Activated CD4-positive, alpha-beta T cell treated with anti-CD3 and anti-CD28 coated beads for 36 hours (primary cell): ENCODE measurements at places on chromosomes 13 and 19. TPM values are rescaled to one million over a fixed set of nuclear protein-coding genes. Genes with fewer than 3 reads are reported as not detected.

DNA sequence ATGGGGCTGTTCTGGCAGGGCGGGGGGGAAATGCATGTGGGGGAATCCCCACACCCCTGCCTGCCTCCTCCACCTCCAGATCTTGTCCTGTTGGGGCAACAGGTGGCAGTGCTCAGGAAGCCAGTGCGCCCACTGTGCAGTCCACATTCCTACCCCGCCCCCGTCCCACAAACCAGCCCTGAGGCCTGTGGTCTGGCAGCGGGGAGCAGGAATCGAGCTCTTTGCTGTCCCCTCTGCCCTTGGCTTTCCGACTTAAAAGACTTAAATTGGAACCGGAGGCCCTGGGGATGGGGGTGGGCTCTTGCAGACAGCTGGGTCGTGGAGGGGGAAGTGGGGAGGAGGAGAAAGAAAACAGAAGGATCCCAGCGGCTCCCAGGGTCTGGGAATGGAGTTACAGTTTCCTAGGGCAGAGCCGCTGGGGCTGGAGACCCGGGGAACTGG lies 4.3 kb downstream of the NANOS3 start:
- DNase-seq, result peak; percentile 53

DNA sequence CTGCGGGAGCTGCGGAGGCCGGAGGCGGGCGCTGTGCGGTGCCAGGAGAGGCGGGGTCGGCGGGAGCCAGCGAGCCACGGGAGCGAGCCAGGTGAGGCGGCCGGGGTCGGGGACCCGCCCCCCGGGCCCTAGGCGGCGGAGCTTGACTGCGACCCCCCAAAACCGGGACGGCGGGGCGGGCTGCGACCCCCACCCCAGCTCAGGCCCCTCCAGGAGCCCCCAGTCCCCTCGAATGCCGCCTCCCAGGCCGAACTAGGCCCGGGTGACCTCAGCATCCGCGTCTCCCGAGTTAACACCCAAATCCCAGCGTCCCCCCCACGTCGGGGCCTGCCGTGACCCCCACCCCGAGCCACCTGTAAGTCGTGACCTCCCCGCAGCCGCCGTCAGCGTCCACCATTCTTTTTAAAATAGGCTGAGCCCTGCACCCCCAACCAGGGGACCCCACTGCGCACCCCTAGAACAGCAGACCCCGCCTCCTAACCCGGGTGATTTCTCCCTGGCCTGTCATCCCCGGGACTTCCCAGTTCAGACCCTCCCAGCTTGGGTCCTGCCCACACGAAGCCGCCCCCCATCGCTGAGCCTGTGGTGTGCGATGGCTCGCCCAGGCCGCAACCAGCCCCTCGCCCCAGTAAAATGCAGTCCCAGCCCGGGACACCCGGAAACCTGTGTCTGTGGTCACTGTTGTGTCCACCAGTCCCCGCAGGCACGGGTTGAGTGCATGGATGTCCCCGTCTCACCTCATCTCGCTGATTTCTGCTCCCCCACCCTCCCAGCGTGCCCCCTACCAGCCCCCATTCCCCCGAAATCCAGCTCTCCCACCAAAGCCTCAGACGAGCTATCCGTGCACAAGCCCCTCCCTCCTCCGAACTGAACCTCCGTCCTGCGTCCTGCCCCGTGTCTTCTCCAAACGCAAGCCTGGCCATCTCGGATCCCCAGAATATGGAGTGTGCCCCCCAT lies 551 bp downstream of the FZR1 start:
- DNase-seq, result peak; percentile 43

Gene SELENOV
- not detected for total RNA-seq

Gene LPAR6
- 7.9 TPM for total RNA-seq

- DNase-seq, result no peak
Measured at GRCh38 chr13:78867655-78868054, 208.7 kb upstream of the OBI1 start.

DNA sequence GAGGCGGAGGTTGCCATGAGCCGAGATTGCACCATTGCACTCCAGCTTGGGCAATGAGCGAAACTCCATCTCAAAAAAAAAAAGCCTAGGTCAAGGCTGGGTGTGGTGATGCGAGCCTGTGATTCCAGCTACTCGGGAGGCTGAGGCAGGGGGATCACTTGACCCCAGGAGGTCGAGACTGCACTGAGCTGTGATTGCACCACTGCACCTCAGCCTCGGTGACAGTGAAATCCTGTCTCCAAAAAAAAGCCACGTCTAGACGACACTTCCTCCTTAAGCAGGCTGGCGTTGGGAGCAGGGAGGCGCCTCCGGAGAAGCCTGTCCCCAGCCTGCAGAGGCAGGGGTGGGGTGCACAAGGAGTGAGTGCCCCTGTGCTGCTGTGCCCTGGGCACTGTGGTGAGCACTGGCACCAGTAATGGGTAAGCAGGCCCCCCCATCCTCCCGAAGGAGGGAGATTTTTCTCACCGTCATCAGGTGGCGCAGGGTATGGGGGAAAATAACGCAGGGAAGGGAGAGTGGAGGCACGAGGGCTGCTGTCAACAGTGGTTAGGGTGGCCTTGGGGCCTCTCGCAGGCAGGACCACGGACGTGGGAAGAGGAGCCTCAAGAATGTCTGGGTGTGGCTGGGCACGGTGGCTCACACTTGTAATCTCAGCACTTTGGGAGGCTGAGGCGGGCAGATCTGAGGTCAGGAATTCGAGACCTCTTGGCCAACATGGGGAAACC lies 706 bp downstream of the P2RY11 start:
- DNase-seq, result peak; percentile 85

DNA sequence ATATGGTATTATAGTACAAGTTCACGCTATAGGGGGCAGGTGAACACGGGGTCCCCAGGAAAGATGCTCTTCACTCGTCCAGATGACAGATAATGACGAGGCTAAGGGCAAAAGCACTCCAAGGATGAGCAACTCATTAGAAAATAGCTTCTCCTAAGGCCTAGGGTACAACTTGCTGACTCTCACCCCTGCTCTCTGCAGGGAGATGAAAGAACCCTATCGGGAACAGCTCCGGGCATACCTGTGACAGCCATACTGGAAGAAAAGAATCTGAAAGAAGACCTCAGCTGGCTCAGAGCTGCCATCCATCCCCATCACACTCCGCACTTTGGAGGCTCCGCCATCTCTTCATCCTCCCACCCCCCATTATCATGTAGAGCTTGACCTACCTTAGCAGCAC lies 17.5 kb upstream of the HSPH1 start:
- no peak for DNase-seq
